Head of caudate nucleus (tissue), 42 donors: ENCODE measurements at places on chromosomes 5 and 9.

DNA sequence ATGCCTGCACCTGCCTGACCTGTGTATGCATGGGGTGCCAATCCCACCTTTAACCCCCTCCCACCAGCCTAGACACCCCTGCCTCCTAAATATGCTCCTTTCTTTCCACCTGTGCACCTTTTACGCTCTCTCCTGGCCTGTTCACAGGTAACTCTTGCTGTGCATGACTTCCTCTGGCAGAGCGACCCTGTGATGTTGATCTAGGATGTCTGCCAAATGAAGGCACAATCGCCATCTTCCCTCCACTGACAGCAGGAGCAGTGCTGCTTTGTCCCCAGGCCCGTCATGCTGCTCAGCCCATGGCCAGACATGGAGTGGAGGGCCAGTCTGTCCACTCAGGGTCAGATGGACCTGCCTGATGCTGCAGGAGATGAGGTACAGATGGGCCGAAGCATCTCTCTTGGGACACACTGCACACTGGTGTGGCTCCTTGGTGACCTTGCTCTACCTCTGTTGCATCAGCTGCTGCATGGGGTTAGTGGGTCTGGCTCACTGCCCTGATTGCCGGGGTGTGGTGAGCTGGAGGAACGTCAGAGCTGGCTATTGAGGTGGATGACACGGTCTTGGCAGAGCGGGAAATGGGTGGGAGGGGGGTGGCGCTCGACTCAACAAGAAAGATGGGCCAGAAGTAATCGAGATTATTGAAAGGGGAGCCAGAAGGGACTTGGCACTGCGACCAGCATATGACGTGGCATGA is 101.7 kb upstream of the PITX1 start:
- DNase-seq = no peak

GRCh38 chr5:59807806-59808205 is 85.7 kb downstream of the PDE4D start:
- DNase-seq = no peak

DNA sequence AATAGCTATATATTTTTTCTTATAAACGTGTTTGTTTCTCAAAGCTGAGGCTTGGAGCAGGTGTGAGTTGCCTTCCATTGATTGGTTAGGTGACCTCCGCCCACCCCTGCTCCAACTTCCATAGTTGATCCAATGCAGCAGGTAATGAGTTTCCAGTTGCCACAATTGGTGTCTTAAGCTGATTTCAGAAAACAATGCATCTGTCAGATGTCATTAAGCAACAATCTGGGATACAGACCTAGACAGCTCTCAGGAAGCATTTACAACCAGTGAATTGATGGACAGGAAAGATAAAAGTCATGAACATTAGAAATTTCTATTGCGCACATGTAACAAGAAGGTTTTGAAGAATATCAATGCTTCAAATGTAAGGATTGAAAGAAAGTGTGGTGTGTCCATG is 510.5 kb downstream of the SEMA5A start:
- DNase-seq = no peak

- no peak for DNase-seq
These were observed 145.8 kb downstream of the ACTL7B start for GRCh38 chr9:108709997-108710396.

GRCh38 chr5:54001976-54002775 is 308.2 kb downstream of the ARL15 start:
- DNase-seq = no peak

- DNase-seq = no peak
These were observed 117.4 kb downstream of the GCNT1 start for GRCh38 chr9:76576344-76576743.

DNA sequence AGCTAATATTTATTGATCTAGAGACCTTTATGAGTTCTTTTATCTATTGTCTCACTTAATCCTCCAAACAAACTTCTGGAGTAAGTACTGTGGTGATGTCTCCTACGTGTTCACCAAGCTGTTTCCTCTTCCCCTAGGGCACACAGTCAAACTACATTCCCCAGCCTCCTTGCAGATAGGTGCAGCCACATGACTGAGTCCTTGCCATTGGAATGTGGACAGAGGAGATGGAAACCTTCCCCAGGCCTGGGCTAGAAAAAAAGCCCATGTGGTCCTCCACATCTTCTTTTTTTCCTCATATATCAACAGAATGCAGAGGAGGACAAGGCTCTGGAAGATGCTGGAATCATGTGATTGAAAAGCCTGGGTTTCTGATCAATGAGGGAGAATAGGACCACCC is 88.0 kb downstream of the ANKRD55 start:
- DNase-seq = no peak
